ENCODE measurements at places on chromosomes 13 and 19. TPM values are rescaled to one million over a fixed set of nuclear protein-coding genes. Genes with fewer than 3 reads are reported as not detected.

DNA sequence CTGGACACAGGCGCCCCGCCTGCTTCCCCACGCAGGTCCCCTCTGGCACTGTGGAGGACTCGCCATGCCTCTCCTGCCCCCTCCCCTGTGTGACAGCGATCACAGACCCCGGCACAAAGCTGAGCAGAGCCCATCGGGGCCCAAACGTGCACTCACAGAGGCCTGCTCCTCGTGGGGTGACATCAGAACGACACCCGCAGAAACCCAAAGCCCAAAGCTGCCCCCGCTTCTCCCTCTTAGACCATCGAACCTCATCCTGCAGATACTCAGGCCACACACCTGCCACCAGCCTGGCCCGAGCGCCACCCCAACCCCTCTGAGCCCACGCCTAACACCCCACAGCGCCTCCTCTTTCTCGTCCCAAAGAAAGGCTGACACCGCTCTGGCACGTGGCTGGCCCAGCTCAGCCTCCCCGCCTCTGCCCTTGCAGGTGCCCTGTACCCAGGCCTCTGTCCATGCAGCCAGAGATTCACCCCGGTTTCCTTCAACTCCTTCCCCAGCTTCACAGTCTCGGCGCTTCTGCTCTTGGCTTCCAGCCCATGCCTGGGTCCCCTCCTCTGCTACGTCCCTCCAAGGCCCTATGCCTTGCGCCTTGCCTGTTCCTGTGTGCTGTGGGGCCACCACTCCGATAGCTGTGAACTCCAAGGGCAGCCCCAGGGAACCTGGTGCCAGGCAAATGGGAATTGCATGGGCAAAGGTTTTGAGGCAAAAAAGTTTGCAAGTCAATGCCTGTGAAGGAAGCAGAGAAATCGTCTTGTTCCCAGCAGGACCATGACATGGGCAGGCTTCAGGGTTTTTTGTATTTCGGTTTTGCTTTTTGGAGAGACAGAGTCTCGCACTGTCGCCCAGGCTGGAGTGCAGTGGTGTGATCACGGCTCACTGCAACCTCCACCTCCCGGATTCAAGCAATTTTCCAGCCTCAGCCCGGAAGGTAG lies 831 bp upstream of the CBARP start:
- DNase-seq: no peak

DNA sequence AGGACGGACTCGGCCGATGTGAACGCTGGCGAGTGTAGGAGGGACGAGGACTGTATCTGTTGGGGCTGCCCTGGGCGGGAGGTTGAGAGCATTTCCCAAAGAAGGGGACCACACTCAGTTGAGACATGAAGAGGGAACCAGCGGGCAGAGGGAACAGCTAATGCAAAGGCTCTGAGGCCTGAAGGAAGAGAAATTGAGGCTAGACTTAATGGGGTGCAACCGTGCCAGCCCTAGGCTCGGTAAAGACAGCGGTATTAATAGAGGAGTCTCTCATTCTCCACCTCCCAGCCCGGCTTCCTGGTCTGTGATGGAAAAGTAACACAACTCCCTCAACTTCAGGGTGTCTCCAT lies 1.1 kb downstream of the MPV17L2 start:
- no peak for DNase-seq

DNA sequence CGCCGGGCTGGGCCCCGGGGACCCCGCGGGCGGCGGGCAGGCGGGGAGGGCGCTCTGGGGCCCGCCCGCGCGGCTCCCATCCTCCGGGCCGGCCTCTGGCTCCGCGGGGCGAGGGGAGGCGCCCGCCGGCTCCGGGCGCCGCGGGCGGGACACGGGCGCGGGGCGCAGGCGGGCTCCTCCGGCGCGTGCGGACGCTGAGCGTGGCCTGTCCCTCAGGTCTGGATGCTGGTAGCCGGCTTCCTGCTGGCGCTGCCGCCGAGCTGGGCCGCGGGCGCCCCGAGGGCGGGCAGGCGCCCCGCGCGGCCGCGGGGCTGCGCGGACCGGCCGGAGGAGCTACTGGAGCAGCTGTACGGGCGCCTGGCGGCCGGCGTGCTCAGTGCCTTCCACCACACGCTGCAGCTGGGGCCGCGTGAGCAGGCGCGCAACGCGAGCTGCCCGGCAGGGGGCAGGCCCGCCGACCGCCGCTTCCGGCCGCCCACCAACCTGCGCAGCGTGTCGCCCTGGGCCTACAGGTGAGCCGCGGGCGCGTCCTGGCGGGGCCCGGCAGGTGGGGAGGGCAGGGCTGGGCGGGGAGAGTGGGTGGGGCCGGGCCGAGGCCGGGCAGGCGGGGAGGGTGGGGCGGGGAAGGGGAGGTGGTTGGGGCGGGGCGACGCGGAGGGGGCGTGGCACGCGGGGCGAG lies 420 bp downstream of the IL17D start:
- peak; percentile 98 for DNase-seq

DNA sequence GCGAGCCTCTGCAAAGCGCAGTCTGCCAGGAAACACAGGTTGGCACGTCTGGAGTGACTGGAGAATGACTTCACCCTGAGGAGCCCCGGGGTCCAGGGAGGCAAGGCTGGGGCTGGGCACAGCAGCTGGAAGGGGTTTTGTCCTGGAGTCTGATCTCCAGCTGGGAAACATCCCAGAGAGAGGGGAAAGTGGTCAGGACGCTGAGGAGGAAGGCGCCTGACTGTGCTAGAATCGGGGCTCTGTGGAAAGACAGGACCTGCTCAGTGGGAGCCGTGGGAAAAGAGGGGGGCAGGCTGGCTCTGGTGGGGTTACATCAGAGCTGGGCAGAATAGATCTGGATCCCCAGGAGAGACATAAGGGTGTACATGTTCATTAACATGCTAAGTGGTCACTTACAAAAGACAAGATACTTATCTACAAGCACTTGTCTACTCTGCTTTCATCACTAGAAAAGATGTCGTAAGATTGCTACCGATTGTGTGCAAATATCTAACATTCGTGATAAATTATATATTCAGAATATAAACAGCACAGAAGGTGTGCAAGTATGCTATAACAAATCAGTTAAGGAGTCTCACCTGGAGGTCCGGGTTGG lies 106.6 kb downstream of the COL4A1 start:
- no peak for DNase-seq

DNA sequence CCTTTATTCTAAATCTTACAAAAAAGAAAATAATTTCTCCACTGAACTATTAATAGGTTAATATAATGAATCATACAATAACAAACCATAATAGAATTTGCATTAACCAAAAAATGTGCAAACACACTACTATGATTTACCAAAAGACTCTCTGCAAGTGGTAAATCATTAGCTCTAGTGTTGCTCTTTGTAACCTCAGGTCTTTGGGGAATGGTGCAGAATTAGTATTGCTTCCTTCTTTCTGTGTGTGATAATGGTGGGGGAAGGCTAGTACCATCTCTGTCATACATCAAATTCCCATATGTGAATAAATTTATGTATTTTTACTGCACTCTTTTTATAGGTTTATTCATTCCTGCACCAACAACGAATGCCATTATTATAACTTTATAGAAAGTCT lies 105.1 kb downstream of the COG6 start:
- no peak for DNase-seq

- peak; percentile 61 for DNase-seq
These were observed 84.8 kb downstream of the PCDH17 start for GRCh38 chr13:57716295-57716694.

DNA sequence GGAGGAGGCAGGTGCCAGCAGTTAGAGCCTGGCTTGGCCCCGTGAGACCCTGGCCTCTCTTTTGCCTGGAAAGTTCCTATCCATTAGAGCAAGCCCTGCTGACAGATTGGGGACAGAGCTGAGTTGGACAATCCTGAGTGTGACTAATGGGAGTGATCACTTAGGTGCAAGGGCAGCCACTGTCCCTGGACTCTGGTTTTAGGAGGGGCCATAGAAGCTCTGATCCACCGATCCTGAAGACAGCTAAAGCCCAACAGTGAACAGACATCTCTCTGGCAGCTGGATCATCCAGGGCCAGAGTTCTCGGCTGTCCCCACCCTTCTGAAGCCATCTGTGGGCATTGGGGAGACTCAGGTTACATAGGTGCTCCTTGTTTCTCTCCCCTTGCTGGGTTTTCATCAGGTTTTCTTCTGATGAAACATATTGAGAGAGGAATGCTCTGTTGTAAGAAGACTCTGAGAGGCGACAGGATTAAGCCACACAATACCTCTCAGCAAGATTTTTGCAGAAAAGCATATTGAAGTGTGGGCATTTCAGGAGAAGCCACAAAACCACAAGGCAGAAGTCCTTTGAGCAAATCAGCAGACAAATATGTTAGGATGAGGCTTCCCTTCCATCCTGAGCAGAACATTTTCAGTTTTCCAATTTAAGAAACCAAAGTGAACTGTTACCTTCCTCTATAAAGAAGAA lies 288.0 kb upstream of the MAB21L1 start:
- DNase-seq: no peak

DNA sequence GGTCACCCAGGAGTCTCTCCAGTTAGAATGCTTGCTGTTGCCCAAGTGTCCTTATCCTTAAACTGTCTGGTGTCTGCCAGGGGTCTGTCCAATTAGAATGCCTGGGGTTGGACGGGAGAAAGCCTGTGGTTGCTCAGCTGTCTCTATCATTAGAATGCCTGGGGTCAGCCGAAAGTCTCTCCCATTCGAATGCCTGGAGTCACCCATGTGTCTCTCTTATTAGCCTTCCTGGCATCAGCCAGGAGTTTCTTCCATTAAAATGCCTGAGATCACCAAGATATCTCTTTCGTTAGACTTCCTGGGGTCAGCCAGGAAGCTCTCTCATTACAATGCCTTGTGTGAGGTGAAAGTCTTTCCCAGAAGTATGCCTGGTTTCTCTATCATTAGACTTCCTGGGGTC lies 1521.0 kb downstream of the UQCRFS1 start:
- no peak for DNase-seq

Gene NTN5
- total RNA-seq: not detected

Gene CALR3
- 0.20 TPM for total RNA-seq

Gene PLK5
- not detected for total RNA-seq

Gene ELSPBP1
- not detected for total RNA-seq

Gene FLT3
- total RNA-seq: not detected

Gene SYCN
- total RNA-seq: not detected

Measured in HT-29 (cell line).